Stimulated activated CD8-positive, alpha-beta memory T cell treated with anti-CD3 and anti-CD28 coated beads, Interleukin-4, amount 100 ng/mL, for 1 hour (primary cell): ENCODE measurements at places on chromosomes 11 and 22.
A peak's percentile ranks its signal among the peaks of the same experiment; 100 is the strongest.

DNA sequence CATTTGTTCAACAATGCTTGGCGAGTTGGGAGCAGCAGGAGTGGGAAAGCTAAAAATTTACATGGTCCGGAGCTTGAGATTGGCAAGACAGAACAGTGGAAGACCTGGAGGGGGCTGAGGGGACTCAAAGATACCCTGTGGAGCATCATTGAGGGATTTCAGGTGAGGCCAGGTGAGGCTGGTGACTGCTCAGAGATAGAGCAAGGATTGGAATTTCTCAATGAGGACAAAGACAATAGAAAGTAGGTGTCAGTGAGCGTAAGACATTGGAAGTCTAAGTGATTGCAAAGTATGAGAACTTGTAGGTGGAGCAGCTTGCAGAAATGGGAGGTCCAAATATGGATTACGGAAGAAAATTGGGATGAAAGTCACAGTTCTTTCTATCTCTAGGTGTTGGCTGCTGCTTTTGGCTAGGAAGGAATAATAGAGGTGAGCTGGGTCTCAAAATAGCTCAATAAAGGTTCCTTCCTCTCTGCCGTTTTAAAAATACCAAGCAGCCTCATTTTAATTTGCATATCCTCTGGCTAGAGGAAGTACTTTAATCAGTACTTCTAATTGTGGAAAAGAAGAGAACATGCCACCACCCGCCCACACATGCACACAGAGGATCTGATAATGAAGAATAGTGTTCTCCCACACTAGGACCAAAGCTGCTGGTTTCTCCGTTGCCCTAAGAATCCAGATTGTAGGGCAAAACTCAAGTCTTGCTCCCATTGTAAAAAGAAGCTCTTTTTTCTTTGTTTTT is 41.8 kb upstream of the SORL1-AS1 start:
- DNase-seq: no peak

GRCh38 chr22:23385678-23386631 is 194.1 kb downstream of the IGLL1 start:
- peak; percentile 71 for DNase-seq

- no peak for DNase-seq
These were observed 12.7 kb downstream of the RBFOX2 start for GRCh38 chr22:36015811-36016529.

- no peak for DNase-seq
These were observed 77.0 kb downstream of the RPS6KA4 start for GRCh38 chr11:64436000-64436399.

- no peak for DNase-seq
These were observed 105.7 kb downstream of the RASSF10 start for GRCh38 chr11:13114566-13115379.

- DNase-seq: no peak
These were observed 172.9 kb downstream of the DBX1 start for GRCh38 chr11:19987331-19987801.

DNA sequence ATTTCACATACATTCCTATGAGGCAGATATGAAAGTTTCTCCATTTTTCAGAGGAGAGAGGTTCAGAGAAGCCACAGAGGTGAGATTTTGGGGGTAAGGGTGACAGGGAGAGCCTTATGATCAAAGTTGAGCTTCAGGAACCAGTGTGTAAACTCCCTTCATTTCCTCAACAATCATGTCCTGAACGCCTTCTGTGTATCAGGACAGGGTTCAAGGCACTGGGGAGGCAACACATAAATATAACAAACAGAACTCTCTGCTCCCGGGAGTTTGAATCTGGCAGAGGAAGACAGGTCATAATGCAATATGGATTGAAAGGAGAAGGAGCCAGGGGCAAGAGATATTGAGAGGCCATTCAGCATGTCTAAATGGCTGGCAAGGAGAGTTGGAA is 28.0 kb downstream of the AMOTL1 start:
- DNase-seq: no peak

- DNase-seq: no peak
These were observed 103.6 kb upstream of the VPREB1 start for GRCh38 chr22:22141031-22141430.
